Muscle of leg (tissue), 16 donors: ENCODE measurements at places on chromosomes 1 and 21.

DNA sequence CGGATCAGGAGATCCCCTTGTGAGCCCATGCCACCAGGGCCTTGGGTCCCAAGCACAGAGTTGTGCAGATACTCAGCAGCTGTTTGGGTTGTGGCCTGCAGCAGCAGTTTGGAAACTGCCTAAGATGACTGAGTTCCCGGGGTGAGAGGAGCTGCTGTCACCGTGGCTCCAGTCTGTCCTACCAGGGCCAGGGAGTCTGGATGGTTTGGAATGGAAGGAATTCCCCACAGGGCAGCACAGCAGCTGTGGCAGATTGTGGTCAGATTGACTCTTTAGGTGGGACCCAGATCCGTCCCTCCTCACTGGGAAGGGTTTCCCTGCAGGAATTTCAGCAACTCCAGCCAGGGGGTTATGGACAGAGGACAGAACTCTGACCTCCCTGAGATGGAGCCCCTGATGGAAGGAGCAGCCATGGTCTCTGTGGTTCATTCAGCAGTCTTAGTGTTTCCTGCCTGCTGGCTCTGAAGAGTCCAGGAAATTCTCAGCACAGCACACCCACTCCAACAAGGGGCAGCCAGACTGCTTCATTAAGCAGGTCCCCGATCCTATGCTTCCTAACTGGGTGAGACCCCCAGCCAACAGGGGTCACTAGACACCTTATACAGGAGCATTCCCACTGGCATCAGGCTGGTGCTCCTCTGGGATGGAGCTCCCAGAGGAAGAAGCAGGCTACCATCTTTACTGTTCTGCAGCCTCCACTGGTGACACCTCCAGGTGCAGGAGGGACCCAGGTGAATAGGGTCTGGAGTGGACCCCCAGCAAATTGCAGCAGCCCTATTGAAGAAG lies 51.5 kb upstream of the TNFSF4 start:
- no peak for DNase-seq

DNA sequence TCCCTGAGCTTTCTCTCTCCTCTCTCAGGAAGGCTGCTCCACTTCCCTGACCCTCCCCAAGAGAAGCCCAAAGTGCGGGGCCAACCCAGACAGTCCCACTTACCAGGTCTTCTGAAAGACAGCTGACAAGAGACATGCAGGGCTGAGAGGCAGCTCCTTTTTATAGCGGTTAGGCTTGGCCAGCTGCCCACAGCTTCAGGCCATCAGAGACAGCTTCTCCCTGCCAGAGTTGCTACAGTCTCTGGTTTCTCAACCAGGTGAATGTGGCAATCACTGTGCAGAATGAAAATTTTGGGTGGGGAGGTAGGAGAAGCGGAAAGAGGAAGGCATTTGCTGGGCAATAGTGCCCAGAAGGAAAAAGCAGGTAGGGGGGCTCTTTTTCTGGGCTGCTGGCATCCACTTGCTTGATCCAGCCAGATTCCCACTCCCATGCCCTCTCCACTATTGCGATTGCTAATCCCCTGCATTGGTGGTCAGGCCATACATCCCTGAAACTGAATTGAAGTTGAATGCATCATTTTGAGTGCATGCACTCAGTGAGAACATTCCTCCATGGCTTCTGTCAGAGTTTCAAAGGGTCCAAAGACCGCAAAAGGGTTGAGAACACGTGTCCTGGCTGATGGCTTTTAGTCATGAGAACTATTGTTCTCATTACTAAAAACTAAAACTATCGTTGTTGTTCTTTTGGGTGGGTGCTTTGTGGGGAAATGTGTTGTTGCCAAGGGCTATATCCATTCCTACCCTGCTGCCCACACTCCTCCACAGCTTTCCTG lies at the start of gene S100A8:
S100A8 (minus strand) TSS at position 136 of the 773 bp plus-strand sequence. CDS start 538 bp downstream, outside the sequence.
- DNase-seq: peak; percentile 42

GRCh38 chr21:38494251-38494642 lies 4.0 kb downstream of the ERG start:
- DNase-seq: no peak

DNA sequence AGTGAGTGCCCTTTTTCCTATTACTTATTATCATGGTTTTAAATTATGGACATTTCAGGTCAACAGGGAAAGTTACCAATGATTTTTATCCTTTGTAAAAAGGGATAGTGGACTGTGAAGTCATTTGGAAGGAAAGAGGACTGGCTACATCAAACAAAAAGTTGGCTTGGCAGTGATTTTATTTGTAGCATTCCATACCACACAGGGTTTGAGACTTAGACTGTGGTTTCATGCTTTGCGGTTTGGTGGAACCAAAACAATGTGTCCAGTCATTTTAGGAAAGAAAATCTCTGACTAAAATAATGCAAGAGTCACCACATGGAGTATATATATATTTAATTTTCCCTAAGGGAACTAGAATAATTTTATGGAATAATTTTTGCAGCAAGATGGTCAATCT lies 239.5 kb downstream of the HMCN1 start:
- no peak for DNase-seq

DNA sequence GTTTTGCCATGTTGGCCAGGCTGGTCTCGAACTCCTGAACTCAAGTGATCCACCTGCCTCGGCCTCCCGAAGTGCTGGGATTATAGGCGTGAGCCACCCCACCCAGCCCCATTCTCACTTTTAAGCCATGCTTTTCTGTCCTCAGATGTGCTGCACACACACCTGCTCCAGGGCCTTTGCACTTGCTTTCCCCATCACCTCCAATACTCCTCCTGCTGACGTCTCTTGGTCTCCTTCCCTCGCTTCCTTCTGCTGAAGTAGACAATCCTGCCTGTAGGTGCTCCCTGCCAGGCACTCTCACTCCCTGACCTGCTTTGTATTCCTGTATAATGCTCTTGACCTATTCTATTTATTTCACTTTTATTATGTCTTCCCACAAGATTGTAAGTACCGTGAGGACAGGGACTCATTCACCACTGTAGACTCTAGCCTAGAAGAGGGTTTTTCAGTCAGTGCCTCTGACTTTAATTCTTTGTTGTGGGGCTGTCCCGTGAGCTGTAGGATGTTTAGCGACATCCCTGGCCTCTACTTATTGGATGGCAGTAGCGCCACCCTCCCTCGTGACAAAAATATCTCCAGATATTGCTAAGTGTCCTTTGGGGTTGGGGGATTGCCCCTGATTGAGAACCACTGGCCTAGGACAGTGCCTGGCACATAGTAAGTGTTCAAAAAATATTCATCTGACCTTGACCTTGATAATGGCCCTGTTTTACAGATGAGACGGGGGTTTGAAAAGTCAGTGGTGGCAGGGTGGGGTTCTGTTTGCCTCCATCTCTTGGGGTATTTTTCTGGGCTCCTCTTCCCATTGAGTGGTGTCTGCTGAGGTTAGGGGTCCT lies 4.6 kb downstream of the TNFRSF1B start:
- no peak for DNase-seq

GRCh38 chr21:37232274-37233018 lies 34.7 kb downstream of the VPS26C start:
- no peak for DNase-seq

GRCh38 chr1:33828654-33829053 lies 35.2 kb upstream of the HMGB4 start:
- DNase-seq: no peak

DNA sequence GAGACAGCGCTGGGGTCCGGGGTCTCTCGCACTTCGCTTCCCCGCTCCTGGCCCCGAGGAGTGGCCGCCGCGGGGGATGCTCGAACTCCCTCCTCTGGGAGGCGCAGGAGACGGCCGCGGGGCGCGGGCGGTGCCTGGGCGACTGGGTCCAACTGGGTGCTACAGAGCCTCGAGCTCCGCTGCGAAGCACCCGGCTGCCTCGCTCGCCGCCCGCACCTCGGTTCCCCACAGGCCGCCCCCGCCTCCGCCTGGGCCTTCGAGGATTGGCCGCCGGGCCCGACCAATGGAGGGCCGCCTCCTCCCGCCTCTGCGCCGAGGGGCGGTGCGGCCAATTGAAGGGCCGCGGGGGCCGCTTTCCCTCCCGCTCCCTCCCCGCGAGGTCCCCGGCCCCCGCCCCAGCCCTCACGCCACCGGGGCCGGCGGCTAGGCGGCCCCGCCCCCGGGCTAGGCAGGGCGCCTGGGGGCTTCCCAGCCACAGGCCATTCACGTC lies at the start of gene CNN3:
CNN3 (minus strand) TSS at position 196 of the 490 bp plus-strand sequence. CDS start 216 bp downstream, outside the sequence.
- DNase-seq: peak; percentile 98

DNA sequence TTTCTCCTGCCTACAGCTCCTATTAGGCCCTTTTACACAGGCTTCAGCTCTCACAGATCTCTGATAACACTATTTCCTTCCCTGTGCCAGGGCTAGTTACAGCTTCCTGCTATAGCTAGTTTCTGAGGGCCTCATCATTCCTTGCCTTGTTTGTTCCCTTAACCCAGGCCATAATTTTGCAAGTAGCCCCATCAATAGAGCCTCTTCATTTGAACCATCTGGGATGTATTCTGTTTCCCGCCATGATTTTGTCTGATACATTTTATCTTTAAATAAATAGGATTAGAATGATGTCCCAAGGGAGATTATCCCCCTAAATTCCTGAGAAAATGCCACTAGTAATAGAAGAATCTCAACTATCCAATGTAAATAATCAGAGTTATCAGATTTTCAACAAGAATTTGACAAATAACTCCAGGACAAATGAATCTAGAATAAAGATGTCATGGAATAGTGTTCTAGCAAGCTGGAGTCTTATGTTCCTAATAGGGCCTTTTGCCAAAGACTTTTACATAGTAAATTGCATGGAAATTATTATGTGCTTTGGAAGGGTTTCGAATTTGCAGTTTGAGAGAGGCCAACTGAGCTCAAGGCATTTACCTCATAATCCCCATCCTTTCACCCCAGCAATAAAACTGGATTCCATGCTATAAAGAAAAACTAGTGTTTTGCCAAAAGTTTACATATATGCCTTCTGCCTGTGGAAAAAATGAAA lies 16.1 kb downstream of the IFT25 start:
- peak; percentile 34 for DNase-seq

GRCh38 chr1:200780545-200781369 lies 42.1 kb downstream of the CAMSAP2 start:
- peak; percentile 45 for DNase-seq

- no peak for DNase-seq
Observed at GRCh38 chr1:237779356-237779755, 111.4 kb downstream of the ZP4 start.

DNA sequence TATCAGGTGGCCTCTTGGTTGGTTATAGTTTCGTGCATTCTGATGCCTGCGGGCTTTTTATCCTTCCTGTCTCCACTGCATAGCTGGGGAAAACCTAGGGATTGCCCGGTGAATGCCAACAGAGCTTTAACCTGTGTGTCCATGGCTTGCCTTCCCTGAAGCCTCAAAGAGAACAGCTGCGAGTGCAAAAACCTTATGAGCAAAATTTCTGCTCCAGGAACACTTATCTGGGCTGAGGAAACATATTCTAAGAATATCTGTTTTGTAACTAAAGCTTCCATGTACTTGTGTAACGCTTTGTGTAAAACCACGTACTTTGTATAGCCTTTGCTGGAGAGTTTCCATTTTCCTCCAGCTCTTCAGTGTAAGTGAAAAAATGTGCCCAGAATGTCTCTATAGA lies 7.2 kb downstream of the CNST start:
- DNase-seq: peak; percentile 54

GRCh38 chr1:96559181-96559580 lies 162.4 kb upstream of the PTBP2 start:
- peak; percentile 20 for DNase-seq

GRCh38 chr1:2935184-2935583 lies 86.1 kb upstream of the ACTRT2 start:
- no peak for DNase-seq

DNA sequence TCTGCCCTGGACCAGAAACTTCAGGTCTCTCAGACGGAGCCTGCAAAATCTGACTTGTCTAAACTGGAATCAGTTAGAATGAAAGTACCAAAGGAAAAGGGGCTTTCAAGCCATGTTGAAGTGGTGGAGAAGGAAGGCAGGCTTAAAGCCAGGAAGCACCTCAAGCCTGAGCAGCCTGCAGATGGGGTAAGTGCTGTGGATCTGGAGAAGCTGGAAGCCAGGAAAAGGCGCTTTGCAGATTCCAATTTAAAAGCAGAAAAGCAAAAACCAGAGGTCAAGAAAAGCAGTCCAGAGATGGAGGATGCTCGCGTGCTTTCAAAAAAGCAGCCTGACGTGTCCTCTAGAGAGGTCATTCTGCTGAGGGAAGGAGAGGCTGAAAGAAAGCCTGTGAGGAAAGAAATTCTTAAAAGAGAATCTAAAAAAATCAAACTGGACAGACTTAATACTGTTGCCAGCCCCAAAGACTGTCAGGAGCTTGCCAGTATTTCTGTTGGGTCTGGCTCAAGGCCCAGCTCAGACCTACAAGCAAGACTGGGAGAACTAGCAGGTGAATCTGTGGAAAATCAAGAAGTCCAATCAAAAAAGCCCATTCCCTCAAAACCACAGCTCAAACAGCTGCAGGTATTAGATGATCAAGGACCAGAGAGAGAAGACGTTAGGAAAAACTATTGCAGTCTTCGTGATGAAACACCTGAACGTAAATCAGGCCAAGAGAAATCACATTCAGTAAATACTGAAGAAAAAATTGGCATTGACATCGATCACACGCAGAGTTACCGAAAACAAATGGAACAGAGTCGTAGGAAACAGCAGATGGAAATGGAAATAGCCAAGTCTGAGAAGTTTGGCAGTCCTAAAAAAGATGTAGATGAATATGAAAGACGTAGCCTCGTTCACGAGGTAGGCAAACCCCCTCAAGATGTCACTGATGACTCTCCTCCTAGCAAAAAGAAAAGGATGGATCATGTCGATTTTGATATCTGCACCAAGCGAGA lies 46.6 kb downstream of the ZBTB17 start:
- DNase-seq: no peak

DNA sequence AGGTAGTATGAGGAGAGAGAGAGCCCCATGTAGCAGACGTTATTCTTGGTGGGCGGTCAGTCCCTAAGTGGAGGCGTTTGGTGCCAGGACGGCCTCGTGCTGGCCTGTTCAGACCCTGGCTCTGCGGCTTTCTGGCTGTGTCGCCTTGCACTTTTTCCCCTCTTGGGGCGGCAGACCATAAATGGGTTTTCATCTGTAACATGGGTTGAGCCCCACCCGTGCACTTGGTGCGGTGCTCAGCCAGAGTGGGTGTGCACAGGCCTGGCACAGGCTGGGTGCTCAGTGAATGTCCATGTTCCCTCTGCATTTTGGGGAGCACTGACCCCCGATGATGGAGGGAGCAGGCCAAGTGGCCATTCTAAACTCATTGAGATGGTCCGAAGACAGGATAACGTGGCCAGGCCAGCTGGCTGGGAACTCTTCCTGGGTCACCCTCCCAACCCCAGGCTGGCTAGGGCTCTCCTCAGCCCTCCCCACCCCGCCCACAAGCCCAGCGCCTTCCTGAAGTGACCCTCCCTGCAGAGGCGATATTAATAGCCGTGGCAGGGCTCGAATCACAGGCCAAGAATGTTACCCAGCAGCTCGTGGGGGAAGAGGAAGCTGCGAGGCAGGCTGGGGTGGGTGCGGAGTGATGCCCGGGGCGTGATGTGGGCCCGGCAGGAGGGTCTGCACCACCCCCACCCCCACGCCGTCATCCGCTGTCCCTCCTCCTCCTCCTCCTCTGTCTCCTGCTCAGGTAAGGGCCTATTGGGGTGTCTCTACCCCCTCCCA lies 78.5 kb downstream of the ARHGEF10L start:
- peak; percentile 76 for DNase-seq

- no peak for DNase-seq
Observed at GRCh38 chr1:209884249-209884648, 53.8 kb upstream of the SYT14 start.
